Fibroblast of upper back skin (primary cell): ENCODE measurements at places on chromosomes 12 and 14.
A peak's percentile ranks its signal among the peaks of the same experiment; 100 is the strongest.

DNA sequence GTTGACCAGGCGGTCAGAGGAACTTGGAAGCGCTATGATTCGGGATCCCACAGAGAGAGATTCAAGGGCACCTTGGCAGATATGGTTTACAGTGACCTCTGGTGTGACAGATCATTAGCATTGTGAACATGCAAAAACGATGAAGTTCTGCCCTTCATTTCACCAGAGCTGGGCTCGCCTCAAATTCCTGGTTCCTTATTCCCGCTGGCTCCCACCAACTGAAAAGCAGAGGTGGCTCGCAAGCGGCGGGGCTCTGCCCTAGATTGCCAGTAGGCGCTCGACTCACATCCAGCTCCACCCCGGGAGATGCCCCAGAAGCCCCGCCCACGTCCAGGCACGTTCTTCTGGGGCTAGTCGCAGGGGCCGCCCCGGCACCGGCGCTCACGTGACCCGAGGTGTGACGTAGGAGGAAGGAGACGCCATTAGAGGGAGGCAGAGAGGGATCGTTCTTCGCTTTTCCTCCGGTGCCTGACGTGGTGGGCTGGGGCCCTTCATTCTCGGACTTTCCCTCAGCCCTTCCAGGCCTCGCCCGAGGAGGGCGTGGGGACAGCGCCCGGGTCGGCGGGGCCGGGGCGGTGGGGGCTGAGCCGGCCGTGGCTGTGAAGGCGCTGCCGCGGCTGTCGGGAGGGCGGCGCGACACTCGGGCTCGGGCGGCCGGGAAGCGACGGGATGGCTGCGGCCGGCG lies at the start of gene RAB21:
Gene RAB21, plus strand, starts transcription at position 403 of the 685 bp plus-strand sequence. Its CDS starts 267 bp downstream, at position 670.
- DNase-seq = peak; percentile 96

GRCh38 chr12:124510301-124510970 lies 57.0 kb downstream of the NCOR2 start:
- no peak for DNase-seq

- DNase-seq = peak; percentile 94
Observed at GRCh38 chr14:75864352-75864751, 117.4 kb downstream of the TGFB3 start.

- DNase-seq = no peak
Observed at GRCh38 chr12:107090711-107091110, 2.6 kb downstream of the CRY1 start.

DNA sequence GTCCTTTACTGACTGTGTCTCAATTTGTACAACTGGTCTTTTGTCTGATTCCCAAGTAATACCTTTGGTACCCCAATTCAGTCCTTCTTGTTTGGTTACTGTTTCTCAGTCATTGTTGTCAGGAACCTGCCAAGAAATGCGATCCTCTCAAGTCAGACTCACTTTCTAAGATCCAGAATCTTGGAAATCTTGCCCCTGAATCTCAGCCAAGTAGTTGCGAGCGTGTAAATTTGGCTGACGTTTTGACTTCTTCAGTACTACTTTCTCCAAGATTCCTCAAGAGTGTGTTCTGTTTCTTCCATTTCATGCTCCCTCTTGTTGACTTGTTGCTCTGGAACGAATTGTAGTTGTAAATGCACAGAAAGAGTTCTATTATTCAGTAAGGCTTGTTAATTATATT lies 114.0 kb downstream of the MSRB3 start:
- no peak for DNase-seq

DNA sequence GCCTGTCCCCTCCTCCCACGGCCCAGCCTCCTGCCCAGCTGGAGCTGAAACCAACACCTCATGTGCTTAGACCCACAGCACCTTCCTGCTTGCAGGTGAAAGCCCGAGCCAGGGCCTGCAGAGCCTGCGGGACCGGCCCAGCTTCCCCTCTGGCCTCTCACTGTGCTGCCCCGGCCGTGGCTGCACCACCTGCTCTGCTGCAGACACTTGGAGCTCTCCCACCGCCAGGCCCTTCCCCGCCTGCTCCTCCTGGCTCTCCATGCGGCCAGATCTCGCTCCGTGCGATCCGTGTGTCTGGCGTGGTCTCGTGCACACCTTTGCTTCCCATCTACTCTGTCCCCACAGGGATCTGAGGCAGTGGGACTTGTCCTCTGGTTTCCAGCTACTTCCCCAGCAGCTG lies 72.2 kb upstream of the FBRSL1 start:
- DNase-seq = no peak

GRCh38 chr12:24697769-24698168 lies 251.1 kb downstream of the BCAT1 start:
- DNase-seq = no peak
